ENCODE measurements at places on chromosomes 2 and 18. TPM values are rescaled to one million over a fixed set of nuclear protein-coding genes. Genes with fewer than 3 reads are reported as not detected.

GRCh38 chr2:106839849-106840595, 45.9 kb downstream of the ST6GAL2 start:
- H3K4me3 ChIP-seq: no peak overlapping the region
- no peaks in the 10 kb centered on the region for H3K36me3 ChIP-seq
- H3K27ac ChIP-seq: no peak overlapping the region
- peak; percentile 78 for DNase-seq

DNA sequence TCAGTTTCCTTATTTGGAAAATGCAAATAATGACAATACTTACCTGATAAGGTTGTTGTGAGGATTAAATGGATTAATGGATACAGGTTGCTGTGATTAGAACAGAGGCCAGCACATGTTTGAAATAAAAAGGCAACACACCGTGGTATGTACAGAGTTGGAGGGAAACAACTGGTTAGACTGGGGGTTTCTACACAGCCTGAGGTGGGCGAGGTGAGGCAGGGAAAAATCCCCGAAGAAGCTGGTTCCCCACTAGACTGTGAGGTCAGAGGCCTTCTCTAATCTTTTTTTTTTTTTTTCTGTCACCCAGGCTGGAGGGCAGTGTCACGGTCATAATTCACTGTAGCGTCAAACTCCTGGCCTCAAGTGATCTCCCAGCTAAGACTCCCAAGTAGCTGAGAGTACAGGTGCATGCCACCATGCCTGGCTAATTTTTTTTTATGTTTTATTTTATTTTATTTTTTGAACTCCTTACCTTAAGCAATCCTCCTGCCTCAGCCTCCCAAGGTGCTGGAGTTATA, 1.2 kb upstream of the E2F6 start:
- H3K4me3 ChIP-seq: no peak overlapping the region
- H3K27me3 ChIP-seq: no peaks in the 10 kb centered on the region
- H3K36me3 ChIP-seq: peaks cover 8% of the 10 kb centered on the region
- H3K27ac ChIP-seq: no peak overlapping the region
- no peak for DNase-seq

ARID5A gene
- 89.3 TPM for total RNA-seq

AKAIN1 gene
- total RNA-seq: not detected

GPR45 gene
- not detected for total RNA-seq

DNA sequence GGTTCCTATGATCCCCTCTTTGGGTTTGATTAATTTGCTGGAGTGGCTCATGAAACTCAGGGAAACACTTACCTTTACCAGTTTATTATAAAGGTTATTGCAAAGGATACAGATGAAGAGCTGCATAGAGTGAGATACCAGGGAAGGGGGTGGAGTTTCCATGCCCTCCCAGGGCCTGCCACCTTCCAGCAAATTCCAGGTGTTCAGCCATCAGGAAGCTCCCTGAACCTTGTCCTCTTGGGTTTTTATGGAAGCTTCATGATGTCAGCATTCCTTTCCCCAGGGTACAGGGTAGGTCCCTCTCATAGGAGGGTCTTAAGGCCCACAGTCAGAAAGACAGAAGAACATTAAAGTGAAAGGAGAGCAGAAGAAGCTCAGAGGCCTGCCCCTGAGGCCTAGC, 123.9 kb upstream of the DCC start:
- H3K27me3 ChIP-seq: no peaks in the 10 kb centered on the region
- H3K36me3 ChIP-seq: no peaks in the 10 kb centered on the region
- no peaks in the 10 kb centered on the region for H3K4me1 ChIP-seq
- no peak overlapping the region for H3K27ac ChIP-seq
- H3K4me3 ChIP-seq: no peak overlapping the region
- DNase-seq: no peak

PDE1A gene
- 11.2 TPM for total RNA-seq

- H3K27me3 ChIP-seq: no peaks in the 10 kb centered on the region
- DNase-seq: no peak
- no peak overlapping the region for H3K4me3 ChIP-seq
These were observed 198.9 kb upstream of the NABP1 start for GRCh38 chr2:191478799-191479679.

DNA sequence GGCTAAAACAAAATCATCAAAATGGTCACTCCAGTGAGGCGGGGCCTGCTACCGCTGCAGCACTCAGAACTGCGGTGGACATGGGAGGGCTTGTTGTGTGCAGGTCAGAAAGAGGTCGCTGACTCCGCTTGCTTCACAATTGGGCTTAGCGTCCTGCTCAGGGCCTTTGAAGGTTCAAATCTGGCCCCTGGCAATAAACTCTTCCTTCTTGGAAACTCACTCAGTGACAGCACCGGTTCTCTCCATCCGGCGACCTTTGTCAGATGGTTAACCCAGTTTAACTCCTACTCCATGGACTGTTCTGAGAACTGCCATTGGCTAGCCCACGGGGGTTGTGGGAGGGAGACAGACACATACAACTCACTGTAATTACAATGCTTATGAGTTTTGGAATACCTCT, 29.0 kb upstream of the LAPTM4A start:
- no peaks in the 10 kb centered on the region for H3K36me3 ChIP-seq
- DNase-seq: no peak
- H3K4me1 ChIP-seq: no peaks in the 10 kb centered on the region
- H3K27me3 ChIP-seq: no peaks in the 10 kb centered on the region
- H3K4me3 ChIP-seq: no peak overlapping the region
- no peak overlapping the region for H3K27ac ChIP-seq

HOXD10 gene
- not detected for total RNA-seq

GRCh38 chr2:128305555-128306080, 13.1 kb downstream of the HS6ST1 start:
- H3K36me3 ChIP-seq: no peaks in the 10 kb centered on the region
- peak overlapping the region; percentile 7 for H3K4me3 ChIP-seq
- H3K27me3 ChIP-seq: no peaks in the 10 kb centered on the region
- DNase-seq: no peak
- peak overlapping the region; percentile 60 for H3K27ac ChIP-seq

ACTG2 gene
- total RNA-seq: 4,013 TPM

DNA sequence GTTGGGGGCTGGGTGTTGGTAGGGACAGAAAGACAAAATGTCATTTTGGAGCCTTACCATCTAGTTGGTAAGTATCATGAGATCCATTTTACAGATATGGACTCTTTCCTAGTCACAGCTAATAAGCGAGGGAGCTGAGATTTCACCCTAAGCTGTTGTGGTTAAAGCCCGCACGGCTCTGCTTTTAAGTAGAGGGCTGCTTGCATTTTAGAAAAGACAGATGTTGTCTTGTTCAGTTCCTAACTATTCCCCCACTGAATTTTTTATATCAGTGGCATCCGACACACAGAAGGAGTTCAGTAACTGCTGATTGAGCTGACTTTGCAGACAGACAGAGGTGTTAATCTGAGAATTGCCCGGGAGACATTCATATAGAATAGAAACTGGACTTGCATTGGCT, 3.7 kb downstream of the QPCT start:
- H3K27me3 ChIP-seq: no peaks in the 10 kb centered on the region
- peaks cover 21% of the 10 kb centered on the region for H3K4me1 ChIP-seq
- no peak overlapping the region for H3K4me3 ChIP-seq
- DNase-seq: no peak
- H3K27ac ChIP-seq: no peak overlapping the region
- no peaks in the 10 kb centered on the region for H3K36me3 ChIP-seq

DNA sequence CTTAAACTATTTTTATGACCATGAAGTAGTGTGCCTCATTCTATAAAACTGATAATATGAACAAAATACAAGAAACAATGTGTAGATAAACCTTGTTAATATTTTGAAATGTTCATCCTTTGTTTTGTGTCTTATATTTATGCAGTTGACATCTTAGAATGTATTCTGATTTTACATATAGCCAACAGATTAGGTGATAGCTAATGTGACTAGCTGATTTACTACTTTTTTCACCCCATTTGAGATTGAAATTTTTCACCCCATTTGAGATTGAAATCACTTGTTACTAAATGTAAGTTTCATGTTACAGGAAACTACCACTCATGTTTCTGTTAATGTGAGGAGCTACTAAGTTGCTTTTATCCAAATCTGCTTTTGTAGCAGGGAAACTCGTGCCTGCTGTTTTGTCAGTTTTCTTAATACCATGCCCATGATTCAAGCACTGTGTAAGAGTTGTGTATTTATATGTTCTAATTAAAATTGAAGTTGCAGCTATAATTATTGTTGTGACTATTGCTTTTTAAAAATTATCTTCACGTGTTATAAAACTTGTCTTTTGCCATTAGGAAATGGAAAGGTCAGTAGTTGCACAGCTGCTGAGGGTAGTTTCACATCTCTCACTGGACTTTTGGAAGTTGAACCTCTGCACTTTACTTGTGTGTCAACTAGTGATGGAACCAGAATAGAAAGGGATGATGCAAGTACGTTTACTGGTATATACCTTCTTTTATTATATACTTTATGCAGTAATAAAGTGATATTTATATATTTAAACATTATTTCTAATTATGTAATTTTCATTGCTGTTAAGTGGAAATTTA, 96.6 kb downstream of the BIRC6 start:
- no peaks in the 10 kb centered on the region for H3K4me1 ChIP-seq
- H3K36me3 ChIP-seq: peaks cover 16% of the 10 kb centered on the region
- H3K4me3 ChIP-seq: no peak overlapping the region
- DNase-seq: no peak
- H3K27ac ChIP-seq: no peak overlapping the region
- no peaks in the 10 kb centered on the region for H3K27me3 ChIP-seq

GRCh38 chr2:30820381-30821055, 13.3 kb upstream of the CAPN13 start:
- no peaks in the 10 kb centered on the region for H3K4me1 ChIP-seq
- H3K36me3 ChIP-seq: no peaks in the 10 kb centered on the region
- H3K27ac ChIP-seq: no peak overlapping the region
- no peaks in the 10 kb centered on the region for H3K27me3 ChIP-seq

DNA sequence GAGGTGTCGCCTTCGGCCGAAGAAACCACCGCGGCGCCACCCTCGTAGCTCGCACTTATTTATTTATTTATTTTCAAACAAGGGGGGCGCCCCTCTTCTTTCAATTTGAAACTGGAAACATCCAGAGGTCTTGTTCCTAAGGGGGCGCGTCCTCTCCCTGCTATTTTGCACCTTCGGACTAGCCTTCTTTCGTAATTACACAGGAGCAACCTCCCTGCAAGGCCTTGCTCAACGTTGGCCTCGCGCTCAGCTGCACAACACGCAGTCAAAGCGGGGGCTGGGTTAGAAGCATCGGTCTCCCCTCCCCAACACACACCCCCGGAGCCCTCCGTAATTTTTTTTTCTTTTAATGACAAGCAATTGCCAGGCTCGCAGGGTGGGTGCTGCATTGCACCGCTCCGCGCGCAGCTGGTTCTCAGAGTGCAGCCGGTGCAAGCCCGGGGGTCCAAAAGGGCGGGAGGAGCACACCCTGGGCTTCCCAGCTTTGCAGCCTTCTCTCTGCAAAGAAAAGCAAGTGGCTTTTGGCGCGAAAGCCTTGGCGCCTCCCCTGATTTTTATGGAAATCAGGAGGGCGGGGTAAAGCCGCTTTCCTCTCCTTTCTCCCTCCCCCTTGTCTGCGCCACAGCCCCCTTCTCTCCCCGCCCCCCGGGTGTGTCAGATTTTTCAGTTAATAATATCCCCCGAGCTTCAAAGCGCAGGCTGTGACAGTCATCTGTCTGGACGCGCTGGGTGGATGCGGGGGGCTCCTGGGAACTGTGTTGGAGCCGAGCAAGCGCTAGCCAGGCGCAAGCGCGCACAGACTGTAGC, at the start of gene MYCN:
Gene MYCN, plus strand, starts transcription at position 697 of the 807 bp plus-strand sequence. CDS start 1,515 bp downstream, outside the sequence.
- H3K27ac ChIP-seq: no peak within 1 kb of the TSS
- H3K4me1 ChIP-seq: peaks cover 47% of the 10 kb centered on the region
- peak within 1 kb of the TSS; percentile 53 for H3K4me3 ChIP-seq

GRCh38 chr2:68423966-68424650, 43.0 kb downstream of the FBXO48 start:
- no peak for DNase-seq
- H3K4me3 ChIP-seq: no peak overlapping the region
- no peaks in the 10 kb centered on the region for H3K27me3 ChIP-seq
- H3K27ac ChIP-seq: no peak overlapping the region

All from esophagus muscularis mucosa (tissue), 4 donors.